ENCODE measurements at places on chromosomes 2 and 18. TPM values are rescaled to one million over a fixed set of nuclear protein-coding genes. Genes with fewer than 3 reads are reported as not detected.

DNA sequence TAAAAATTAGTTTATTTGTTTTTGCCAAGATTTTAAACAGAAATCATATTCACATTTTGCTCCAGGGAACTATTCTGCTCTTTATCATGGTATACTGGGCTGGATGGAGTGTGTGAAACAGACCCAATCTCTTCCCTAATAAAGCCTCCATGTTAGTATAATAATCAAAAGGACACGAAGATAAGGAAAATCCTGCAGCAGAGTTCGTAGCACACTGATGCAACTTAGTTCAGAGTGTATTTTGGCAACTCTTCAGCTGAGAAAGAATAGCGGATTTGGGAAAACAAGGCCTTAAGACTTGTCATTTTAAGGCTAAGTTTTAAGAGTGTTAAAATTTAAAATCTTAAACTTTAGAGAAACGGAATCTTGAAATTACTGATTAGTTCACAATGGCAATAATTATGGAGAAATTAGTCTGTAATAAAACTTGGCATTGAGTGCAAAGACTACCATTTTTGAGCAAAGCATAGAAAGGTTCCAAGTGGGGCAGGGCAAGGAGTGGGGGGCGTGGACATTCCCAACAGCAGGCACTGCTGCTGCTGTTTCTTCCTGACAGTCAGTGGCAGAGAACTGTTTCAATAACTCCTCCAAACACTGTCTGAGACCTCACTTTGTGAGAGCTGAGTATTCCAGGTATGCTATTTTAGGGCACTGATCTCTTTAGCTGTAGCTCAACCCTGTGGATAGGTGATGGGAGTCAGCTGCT lies 225.0 kb downstream of the HRH4 start:
- no peaks in the 10 kb centered on the region for H3K4me1 ChIP-seq
- no peaks in the 10 kb centered on the region for H3K27me3 ChIP-seq
- H3K36me3 ChIP-seq = no peaks in the 10 kb centered on the region
- no peak overlapping the region for H3K27ac ChIP-seq
- no peak for DNase-seq

GRCh38 chr2:170770008-170770605 lies at the start of gene ERICH2:
ERICH2 (plus strand) TSS chr2:170770378; CDS start chr2:170770682, 304 bp downstream.
- H3K36me3 ChIP-seq = no peaks in the 10 kb centered on the region
- peak within 1 kb of the TSS; percentile 83 for H3K4me3 ChIP-seq
- peaks cover 7% of the 10 kb centered on the region for H3K4me1 ChIP-seq

DNA sequence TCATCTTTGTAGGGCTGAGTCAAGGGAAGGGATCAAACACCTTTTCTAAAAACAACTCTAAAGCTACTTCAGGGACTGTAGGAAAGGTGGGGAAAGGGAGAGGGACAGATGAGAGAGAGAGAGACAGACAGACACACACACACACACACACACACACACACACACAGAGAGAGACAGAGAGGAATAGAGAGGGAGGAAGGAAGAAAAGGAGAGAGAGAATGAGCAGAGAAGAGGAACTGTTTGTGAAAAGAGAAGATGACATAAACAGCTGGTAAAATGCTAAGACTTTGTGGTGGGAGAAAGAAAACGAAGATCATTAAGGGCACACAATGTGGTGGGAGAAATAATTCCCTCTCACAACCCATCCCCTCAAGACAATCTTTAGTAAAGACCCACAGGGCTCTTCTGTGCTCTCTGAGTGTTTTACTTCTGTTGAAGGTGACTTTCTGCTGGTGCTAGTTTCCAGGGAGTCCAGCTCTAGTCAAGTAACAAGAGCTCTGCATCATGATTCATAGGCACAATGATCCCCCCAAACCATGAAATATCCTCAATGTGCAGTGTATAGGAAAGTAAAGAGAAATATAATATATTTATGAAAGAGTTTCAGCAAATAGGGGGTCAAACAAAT lies 77.2 kb upstream of the STK17B start:
- peaks cover 8% of the 10 kb centered on the region for H3K36me3 ChIP-seq
- no peaks in the 10 kb centered on the region for H3K27me3 ChIP-seq
- DNase-seq = no peak

DNA sequence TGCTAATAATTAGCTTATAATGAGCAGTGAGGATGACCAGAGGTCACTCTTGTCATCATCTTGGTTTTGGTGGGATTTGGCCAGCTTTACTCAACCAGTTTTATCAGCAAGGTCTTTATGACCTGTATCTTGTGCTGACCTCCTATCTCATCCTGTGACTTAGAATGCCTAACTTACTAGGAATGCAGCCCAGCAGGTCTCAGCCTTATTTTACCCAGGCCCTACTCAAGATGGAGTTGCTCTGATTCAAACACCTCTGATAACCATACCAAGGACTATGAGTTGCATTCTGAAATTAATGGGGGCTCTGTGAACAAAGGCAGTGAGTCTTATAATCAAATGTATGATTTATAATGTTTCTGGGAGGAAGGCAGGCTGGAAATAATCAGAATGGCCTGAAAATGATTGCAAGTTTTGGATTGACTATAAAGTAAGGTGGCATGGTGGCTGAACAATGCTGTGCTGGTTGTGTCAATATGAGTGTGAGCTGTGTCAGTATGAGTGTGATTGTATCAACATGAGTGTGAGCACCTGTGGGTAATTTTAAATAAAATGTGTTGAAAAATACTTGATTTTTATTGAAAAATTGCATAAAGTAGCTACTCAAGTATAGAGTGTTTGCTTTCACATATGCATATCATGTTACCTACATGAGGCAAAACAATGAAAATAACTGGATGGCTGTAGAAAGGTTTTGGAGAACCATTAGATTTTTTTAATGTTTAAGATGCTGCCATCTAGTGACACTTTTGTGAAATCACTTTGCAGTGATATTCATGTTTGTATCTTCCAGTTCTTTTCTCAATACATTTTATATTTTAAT lies 103.0 kb downstream of the KYNU start:
- no peak overlapping the region for H3K27ac ChIP-seq
- H3K4me3 ChIP-seq = no peak overlapping the region
- H3K36me3 ChIP-seq = no peaks in the 10 kb centered on the region
- DNase-seq = no peak
- H3K4me1 ChIP-seq = no peaks in the 10 kb centered on the region

- DNase-seq = no peak
- no peak overlapping the region for H3K4me3 ChIP-seq
- no peaks in the 10 kb centered on the region for H3K36me3 ChIP-seq
- H3K27me3 ChIP-seq = no peaks in the 10 kb centered on the region
- H3K27ac ChIP-seq = no peak overlapping the region
Measured at GRCh38 chr18:28045176-28045810, 131.6 kb downstream of the CDH2 start.

DNA sequence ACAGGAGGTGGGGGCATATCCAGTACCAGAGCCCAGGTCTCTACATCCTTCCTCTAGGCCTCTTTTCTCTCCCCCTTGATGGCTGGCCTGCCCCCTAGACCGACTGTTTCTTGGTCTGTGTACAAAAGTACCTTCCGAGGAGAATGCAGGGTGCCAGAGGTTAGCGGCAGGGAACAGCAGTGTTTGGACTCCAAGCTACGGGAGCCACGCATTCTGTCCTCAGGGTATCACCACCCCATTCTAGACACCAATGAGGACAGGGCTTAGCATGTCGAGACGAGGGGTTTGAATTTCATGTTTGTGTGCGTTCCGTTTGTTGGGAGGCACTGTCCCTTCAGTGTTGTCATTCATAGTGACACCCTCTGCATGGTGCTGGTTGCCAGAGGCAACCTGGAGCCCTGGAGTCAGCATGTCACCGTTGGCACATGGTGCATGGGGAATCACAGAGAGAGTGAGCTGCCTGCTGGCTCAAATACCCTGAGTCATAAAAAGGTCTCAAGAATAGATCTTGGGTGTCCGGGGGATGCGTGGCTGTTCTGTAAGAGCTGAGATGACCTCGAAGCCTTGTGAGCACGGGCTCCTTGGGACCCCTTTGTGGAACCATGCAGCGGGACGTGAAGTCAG lies 57.2 kb upstream of the LDLRAD4 start:
- DNase-seq = no peak
- no peak overlapping the region for H3K4me3 ChIP-seq
- H3K4me1 ChIP-seq = peaks cover 6% of the 10 kb centered on the region
- peaks cover 3% of the 10 kb centered on the region for H3K36me3 ChIP-seq

GRCh38 chr2:179605341-179605740 lies 256.1 kb downstream of the ZNF385B start:
- H3K4me1 ChIP-seq = no peaks in the 10 kb centered on the region
- peaks cover 2% of the 10 kb centered on the region for H3K27me3 ChIP-seq
- no peak overlapping the region for H3K27ac ChIP-seq
- H3K36me3 ChIP-seq = no peaks in the 10 kb centered on the region
- no peak for DNase-seq

- H3K4me3 ChIP-seq = no peak overlapping the region
- no peak overlapping the region for H3K27ac ChIP-seq
- H3K27me3 ChIP-seq = no peaks in the 10 kb centered on the region
- no peaks in the 10 kb centered on the region for H3K36me3 ChIP-seq
Measured at GRCh38 chr18:42351455-42351854, 396.4 kb downstream of the PIK3C3 start.

DNA sequence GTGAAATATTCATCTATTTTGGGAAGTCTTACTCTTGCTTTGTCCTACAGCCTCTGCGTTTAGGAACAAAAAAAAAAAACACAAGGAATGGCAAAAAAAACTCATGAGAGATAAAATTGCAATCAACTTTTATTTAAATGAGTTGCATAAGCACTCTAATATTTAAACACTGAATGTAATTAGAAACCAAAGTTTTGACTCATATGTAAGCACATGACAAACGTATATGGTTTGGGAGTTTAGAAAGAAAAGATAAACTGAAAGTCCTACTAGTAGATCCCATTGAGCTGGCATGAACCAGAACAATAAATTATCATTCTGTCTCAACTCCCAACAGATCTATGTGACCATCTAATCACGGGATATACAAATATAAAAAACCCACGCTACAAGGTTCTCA lies 44.8 kb downstream of the REV1 start:
- H3K27me3 ChIP-seq = no peaks in the 10 kb centered on the region
- no peak overlapping the region for H3K27ac ChIP-seq
- peaks cover 17% of the 10 kb centered on the region for H3K36me3 ChIP-seq
- H3K4me3 ChIP-seq = no peak overlapping the region
- DNase-seq = no peak
- H3K4me1 ChIP-seq = peaks cover 15% of the 10 kb centered on the region

GRCh38 chr2:3575534-3576262 lies 638 bp downstream of the RPS7 start:
- peak overlapping the region; percentile 99 for H3K4me3 ChIP-seq
- H3K4me1 ChIP-seq = peaks cover 54% of the 10 kb centered on the region
- H3K27ac ChIP-seq = peak overlapping the region; percentile 91
- peak; percentile 17 for DNase-seq
- H3K27me3 ChIP-seq = peaks cover 1% of the 10 kb centered on the region

DNA sequence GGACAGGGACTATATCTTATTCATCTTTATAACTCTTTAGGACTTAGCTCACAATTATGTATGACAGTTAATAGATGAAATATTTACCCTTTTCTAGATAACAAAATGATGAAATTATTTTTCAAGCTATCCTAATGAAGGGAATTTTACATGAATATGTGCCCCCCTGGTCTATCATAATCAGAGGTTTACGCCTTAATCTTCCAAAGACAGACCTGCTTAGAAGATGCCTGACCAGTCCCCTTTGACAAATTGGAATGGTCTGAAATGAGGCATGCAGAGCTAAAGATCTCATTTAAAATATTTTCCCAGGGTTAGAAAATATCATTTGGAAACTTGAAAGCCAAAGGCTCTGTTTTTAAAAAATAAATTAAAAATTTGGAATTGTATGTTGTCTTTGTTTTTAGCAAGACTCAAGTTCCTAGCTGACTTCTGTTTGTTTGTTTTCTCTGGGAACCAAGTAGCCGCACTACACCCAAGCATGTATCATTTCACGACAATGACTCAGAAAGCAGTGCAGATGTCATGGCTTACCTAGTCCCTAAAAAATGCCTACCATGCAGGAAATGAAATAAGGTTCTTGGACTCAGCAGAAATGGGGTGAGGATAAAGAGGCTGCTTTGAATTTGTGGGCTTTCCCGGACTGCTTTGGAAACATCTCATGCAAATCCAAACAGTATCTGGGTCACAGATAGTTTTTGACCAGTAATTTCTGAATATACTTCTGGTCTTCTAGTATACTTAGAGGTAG lies 162.1 kb downstream of the ZEB2 start:
- DNase-seq = peak; percentile 13
- peaks cover 3% of the 10 kb centered on the region for H3K36me3 ChIP-seq
- H3K27me3 ChIP-seq = no peaks in the 10 kb centered on the region
- peak overlapping the region; percentile 71 for H3K27ac ChIP-seq

GRCh38 chr2:217919204-217919603 lies 83.6 kb downstream of the TNS1 start:
- DNase-seq = no peak
- no peak overlapping the region for H3K4me3 ChIP-seq
- H3K27me3 ChIP-seq = no peaks in the 10 kb centered on the region
- H3K36me3 ChIP-seq = no peaks in the 10 kb centered on the region
- no peaks in the 10 kb centered on the region for H3K4me1 ChIP-seq

- no peak overlapping the region for H3K4me3 ChIP-seq
- peaks cover 2% of the 10 kb centered on the region for H3K27me3 ChIP-seq
- no peaks in the 10 kb centered on the region for H3K4me1 ChIP-seq
- no peak overlapping the region for H3K27ac ChIP-seq
Measured at GRCh38 chr2:1207962-1208510, 205.2 kb upstream of the TPO start.

DNA sequence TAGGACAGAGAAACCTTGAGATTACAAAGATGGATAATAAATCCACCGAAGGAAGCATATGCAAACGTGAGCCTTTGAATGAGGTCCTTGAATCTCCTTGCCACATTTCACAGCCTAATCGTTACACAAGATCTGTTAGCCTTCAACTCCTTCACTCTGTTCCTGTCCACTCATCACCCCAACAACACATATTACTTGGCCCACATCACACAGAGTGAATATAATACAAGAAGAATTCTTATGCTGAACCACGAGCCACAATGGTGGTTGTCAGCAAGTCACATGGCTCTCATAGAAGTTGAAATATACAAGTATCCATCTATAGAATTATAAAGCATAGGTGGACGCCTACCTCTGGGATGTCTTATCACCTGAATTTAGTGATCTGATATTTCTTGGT lies 12.6 kb downstream of the ZBTB7C start:
- H3K27ac ChIP-seq = no peak overlapping the region
- peaks cover 15% of the 10 kb centered on the region for H3K4me1 ChIP-seq
- H3K36me3 ChIP-seq = no peaks in the 10 kb centered on the region
- no peak overlapping the region for H3K4me3 ChIP-seq
- H3K27me3 ChIP-seq = peaks cover 54% of the 10 kb centered on the region
- no peak for DNase-seq

- H3K27me3 ChIP-seq = no peaks in the 10 kb centered on the region
- peaks cover 50% of the 10 kb centered on the region for H3K36me3 ChIP-seq
- H3K4me3 ChIP-seq = no peak overlapping the region
- H3K27ac ChIP-seq = peak overlapping the region; percentile 35
- no peak for DNase-seq
- H3K4me1 ChIP-seq = peaks cover 78% of the 10 kb centered on the region
Measured at GRCh38 chr18:63254716-63255399, 64.7 kb downstream of the BCL2 start.

GRCh38 chr2:199490049-199490448 lies 32.3 kb upstream of the SATB2 start:
- H3K4me3 ChIP-seq = no peak overlapping the region
- no peaks in the 10 kb centered on the region for H3K4me1 ChIP-seq
- DNase-seq = no peak

- peaks cover 23% of the 10 kb centered on the region for H3K4me1 ChIP-seq
- H3K4me3 ChIP-seq = no peak overlapping the region
- no peak for DNase-seq
- H3K27me3 ChIP-seq = peaks cover 6% of the 10 kb centered on the region
- H3K27ac ChIP-seq = no peak overlapping the region
Measured at GRCh38 chr2:204051476-204051875, 114.9 kb downstream of the ICOS start.

RAB6C gene
- total RNA-seq = not detected

HOXD11 gene
- not detected for total RNA-seq

ACMSD gene
- not detected for total RNA-seq

SLC9A4 gene
- not detected for total RNA-seq

IL36RN gene
- not detected for total RNA-seq
